ENCODE measurements at places on chromosomes 6 and 20.

- no peak for DNase-seq
Observed at GRCh38 chr20:37381621-37382471, 35.9 kb downstream of the SRC start.

DNA sequence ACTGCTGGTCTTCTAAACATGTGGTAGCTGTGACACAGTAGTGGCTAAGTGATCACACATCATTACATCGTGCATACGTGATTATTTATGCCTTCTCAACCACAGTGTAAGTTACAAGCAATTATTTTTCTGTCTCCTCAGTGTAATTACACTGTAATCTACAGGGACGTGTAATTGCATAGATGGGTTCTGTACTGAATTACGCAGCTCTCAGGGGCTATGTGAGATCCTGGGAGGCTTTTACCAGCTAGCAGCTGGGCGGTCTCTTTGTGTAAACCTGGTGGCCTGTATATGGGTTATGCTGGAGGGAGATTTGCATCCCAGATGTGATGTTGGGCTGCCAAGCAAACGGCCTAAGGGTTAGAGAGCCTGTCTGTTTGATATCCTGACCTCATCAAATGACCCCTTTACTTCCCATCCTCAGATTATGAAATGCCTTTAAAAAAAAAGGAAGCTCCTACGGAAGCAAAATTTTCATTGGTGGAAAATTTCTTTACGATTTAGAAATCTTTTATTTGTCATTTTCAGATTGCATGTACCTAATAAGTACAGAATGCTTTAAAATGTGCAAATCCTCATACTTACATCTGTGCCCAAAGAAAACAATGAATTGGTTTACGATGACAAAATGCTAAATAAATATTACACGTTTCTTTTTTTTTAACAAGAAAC lies 402.8 kb upstream of the JAG1 start:
- DNase-seq: no peak

GRCh38 chr6:169048185-169048864 lies 205.3 kb downstream of the THBS2 start:
- no peak for DNase-seq

DNA sequence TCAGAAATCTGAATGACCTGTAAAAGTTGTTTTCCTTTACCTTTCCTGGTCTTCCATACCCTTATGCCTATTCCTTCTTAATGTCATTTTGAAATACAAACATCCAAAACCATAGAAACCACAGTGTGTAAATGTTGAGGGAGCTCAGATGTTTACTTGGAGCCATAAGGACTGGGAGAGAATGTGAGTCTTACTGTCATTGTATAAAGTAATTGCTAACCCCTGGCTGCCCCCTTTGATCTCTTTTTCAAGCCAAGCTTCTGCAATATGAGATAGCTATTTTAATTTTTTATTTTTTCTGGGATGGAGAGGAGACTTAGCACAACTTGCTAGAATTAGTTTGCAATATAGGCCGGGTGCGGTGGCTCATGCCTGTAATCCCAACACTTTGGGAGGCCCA lies 124.4 kb upstream of the AKIRIN2 start:
- DNase-seq: no peak

GRCh38 chr6:70258483-70258882 lies 44.4 kb downstream of the COL9A1 start:
- DNase-seq: no peak

DNA sequence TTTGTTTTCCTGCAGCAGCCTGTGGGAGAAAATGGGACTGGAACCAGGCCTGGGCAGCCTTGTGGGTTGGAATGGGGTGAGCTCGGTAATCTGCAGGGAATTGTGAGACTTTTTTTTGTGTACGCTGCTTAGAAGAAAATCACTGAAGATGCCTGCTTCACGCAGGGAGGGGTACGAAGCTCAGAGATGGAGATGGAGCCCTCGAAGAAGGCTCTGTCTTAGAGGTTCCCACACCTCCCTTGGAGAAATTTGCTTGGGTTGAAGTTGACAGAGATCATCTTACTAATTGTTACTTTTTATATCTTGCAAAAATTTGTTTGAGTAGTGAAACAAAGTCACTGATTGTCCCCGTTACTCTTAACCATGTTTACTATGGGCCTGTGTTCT lies 894 bp downstream of the PYGB start:
- no peak for DNase-seq

- no peak for DNase-seq
Observed at GRCh38 chr6:105667056-105667455, 264.2 kb upstream of the PREP start.

DNA sequence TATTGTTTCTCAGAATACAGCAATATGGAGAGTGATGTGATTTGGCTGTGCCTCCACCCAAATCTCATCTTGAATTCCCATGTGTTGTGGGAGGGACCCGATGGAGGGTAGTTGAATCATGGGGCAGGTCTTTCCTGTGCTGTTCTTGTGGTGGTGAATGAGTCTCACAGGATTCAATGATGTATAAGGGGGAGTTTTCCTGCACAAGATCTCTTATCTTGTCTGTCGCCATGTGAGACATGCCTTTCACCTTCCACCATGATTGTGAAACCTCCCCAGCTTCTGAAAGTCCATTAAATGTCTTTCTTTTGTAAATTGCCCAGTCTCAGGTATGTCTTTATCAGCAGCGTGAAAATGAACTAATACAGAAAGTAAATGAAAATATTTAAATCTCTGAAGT lies 234.8 kb upstream of the TENT5A start:
- DNase-seq: no peak

GRCh38 chr6:37038292-37039198 lies 33.1 kb downstream of the FGD2 start:
- DNase-seq: no peak

DNA sequence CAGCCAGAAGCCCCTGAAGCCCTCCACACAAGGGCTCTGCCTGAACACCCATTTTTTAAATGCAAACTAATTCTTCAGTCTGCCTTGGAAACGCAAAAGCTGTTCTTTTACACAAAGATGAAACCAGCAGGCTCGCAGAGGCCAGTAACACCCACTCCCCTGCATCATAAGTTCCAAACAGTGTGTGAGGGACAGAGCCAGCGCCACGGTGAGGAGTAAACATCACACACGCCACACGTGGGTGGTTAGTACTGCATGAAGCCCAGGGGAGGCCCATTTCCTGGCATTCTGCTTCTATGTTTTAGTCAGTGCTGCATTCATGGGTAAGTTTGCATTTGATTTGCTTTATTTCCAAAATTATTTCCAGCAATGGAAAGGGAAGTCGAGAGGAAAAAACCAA lies 217.7 kb upstream of the RIN2 start:
- no peak for DNase-seq

GRCh38 chr6:150813319-150813992 lies 52.0 kb upstream of the MTHFD1L start:
- DNase-seq: peak; percentile 3

GRCh38 chr6:20569000-20569610 lies 34.8 kb downstream of the CDKAL1 start:
- DNase-seq: no peak

DNA sequence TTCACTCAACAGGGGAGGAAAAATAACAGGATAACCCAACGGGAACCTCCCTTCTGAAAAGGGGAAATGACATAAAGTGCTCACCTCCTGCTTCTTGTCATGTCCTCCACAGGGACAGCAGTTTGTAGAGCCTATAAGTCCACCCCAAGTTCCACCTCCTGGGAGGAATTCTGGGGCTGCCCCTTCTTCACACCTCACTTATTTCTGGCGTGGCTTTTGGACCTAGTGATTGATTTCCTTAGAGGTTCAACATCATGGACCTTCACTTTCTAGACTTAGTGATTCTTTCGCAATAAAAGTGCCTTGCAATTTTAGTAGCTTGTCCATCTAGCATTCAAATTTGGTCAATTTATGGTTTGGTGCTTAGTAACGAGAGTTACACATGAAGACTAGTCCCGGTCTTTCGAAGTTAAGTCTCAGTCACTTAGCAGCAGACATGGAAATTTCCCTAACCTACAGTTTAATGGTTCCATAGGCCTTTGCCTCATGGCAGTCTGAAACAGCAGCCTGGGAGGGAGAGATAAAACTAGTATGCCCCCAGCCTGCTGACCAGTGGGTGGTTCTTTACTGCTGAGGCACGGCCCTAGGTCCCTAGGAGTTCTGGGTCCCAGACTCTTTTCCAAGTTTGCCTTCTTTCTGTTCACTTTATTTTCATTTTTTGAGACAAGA lies 59.2 kb upstream of the CDKAL1 start:
- no peak for DNase-seq

- DNase-seq: no peak
Observed at GRCh38 chr20:63402181-63402859, 41.2 kb upstream of the CHRNA4 start.

DNA sequence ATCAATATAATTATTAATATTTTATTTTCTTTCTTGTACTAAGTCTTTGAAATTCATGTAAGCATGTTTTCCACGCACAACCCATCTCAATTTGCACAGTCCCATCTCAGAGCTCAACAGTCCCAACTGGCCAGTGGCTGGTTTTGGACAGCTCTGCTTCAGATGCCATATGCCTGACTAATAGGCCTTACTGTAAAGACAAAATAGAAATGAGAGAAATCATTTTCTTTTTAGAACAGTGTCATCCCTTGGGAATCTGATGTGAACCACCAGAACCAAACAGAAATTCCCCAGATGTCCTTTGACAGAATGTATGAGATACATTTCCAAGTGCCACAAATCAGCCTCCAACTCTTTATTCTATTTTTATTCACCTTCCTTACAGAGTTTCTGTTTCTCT lies 338.9 kb downstream of the ESR1 start:
- no peak for DNase-seq

- no peak for DNase-seq
Observed at GRCh38 chr6:79498842-79499241, 38.4 kb downstream of the LCA5 start.

Measured in stimulated activated CD4-positive, alpha-beta T cell treated with anti-CD3 and anti-CD28 coated beads, Interleukin-1b, Interleukin-23, amount 100 ng/mL, for 1 hour (primary cell).